ENCODE measurements at places on chromosomes 6 and 20.

GRCh38 chr6:452301-453067 is 60.9 kb downstream of the IRF4 start:
- no peak for DNase-seq

DNA sequence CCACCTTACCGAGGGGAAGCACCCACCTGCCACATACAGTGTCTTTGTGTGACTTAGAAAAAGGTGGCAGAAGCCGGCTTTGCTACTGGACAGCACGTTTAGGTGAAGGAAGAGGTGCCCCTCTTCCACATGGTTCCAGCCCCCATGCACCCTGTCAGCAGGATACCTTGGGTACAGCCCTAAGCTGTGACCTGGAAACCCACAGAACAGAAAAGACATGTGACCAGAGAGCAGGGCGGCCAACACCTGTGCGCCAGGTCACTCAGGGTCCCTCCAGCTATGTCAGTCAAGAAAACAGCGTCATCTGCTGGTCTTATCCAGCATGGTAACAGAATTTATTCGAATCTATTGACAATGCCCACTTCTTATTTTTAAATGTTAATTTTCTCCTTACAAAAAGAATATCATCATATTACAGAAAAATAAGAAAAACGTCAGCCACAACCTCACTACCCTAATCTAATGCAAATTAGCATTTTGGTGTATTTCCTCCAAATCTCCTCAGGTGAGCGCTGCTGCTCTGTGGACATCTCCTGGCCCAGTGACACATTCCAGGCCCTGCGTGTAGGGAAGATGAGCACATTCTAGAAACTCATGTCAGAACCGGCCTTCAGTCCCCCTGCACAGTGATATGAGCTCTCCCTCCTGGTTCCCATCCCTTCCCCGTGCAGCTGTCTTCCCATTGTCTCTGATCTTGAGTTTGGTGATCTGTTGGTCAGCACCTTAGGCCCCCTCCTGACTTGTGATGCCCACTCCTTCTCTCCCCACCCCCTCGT is 37.2 kb downstream of the GTF2H5 start:
- DNase-seq, result no peak

DNA sequence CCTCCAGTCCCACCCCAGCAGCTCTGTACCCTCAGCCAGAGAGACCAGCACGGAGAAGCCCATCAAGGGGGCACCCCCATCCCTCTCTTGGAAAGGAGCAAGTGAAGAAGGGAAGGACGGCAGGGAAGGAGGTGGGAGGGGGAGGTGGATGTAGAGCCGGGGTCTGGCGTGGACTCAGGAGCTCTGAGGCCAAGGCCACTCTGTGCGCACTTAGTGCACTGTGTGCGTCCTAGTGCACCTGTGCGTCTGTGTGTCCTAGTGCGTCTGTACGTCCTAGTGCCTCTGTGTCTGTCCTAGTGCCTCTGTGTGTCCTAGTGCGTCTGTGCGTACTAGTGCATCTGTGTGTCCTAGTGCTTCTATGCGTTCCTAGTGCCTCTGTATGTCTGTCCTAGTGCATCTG is 54.2 kb downstream of the DSTN start:
- DNase-seq, result no peak

GRCh38 chr20:58544286-58544685 is 29.1 kb upstream of the APCDD1L start:
- no peak for DNase-seq

DNA sequence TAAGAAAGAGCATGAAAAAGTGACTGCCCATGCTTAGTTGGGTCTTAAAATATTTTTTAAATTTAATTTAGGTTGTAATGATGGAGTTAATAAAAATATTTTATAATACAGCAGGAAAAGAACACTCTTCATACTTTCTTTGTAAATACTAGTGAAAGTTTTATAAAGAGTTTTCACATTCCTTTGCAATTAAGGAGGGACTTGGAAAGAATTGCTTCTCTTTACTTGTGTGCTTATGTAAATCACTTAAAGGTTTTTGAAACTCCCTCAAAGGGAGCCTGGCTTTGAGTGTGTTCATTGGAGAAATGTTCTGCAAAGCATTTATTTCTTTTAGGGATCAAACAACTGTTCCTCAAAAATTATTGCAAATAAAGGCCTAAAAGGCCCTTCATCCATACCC is 11.6 kb upstream of the TFAP2B start:
- no peak for DNase-seq

DNA sequence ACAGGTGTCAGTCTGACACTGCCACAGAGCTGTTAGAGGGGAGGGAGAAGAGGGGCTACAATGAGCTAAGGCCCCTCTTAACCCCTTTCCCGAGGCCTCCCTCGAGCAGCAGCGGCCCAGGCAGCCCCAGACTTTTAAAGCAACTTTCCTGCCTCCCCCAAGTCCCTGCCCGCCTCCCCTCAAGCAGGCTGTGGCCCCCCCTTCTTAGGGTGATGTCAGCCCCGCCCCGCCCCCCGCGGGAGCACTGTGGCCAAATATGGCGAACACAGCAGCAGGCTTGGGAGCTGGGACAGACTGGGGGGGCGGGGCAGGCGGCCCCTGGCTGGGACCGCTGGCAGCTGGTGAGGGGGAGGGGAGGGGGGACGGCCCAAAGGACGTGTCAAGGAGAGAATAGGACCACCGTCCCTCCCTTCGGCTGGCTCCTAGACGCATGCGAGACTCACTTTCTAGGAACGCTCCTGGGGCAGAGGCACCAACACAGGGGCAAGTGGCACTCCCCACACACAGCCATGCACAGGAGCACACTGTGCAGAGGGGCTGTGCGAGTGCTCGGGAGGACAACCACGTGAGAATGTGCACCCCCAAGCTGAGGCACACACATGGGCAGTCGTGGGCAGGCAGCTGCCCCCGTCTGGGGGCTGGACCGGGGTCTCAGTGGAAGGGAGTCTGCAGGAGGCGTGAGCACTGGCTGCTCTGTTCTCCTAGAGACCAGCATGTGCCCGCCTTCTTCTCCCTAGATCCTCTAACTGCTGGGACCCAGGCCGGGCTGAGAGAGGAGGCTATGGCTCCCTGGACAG is 6.7 kb downstream of the TEAD3 start:
- DNase-seq, result no peak

GRCh38 chr6:152364866-152365265 is 272.3 kb downstream of the SYNE1 start:
- DNase-seq, result no peak
